ENCODE measurements at places on chromosomes 4 and X.

DNA sequence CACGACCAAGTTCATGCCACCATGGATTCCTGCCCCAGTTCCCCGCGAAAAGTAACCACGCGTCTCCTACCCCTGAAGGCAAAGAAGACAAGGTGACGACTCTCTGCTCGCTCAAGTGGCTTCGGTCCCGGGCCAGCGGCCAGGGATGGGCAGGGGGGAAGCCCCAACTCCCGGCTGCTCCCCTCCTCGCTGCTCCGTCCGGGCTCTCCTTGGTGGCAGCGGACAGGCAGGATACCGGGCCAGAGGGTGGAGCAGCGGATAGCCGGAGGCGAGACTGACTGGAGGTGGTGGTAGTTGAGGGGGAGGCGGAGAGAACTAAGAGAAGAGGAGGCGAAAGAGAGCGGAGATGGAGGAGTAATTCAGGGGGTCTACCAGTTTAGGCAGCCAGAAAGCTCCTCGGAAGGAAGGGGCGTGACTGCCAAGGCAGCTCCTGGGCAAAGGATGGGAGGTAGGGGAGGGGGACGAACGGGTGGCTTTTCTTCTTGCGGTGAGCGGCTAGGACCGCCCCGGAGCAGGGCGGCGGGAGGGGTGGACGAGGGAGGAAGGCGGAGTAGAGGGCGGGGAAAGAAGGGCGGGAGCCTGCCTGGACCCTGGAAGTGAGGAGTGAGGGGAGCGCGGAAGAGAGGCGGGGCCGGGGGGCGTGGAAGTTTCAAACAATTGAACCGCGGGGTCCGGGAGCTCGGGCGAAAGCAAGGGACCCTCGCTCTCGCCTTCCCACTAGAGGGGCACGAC is at the start of gene AMOT:
Gene AMOT, minus strand, starts transcription at position 450 of the 732 bp plus-strand sequence. CDS start 17,705 bp downstream, outside the sequence.
- peak; percentile 46 for DNase-seq

DNA sequence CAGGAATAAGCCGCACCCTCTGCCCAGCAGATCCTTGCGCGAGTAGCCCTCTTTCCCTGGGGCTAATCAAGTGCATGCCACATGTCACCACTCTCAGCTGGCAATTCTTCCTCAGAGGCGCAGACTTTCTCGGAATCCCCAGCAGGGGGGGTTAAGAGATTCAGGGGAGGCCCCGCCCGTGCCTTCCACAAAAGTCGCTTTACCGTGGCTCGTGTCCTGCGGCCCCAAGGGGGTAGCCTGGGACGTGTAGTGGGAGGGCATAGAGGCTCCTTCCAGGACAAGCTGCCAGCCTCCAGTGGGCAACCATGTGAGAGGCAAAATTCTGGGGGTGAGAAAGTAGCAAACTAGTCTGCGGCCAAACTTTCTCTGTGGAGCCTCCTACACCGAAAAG is 652 bp downstream of the SRPX start:
- no peak for DNase-seq

GRCh38 chrX:55039471-55039870 is 8.7 kb upstream of the ALAS2 start:
- no peak for DNase-seq

DNA sequence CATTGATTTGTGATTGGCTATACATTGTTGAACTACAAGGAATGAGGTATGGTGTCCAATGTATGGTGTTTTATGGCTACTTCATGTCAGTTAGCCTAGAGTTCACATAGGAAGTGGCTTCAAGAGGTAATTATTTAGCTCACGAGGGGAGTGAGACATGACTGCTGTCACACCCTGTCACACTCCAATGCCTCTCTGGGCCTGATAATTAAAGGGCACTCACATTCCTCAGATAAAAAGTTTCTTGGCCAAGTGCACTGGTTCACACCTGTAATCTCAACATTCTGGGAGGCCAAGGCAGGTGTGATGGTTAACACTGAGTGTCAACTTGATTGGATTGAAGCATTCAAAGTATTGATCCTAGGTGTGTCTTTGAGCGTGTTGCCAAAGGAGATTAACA is 65.0 kb upstream of the DDX60 start:
- no peak for DNase-seq

DNA sequence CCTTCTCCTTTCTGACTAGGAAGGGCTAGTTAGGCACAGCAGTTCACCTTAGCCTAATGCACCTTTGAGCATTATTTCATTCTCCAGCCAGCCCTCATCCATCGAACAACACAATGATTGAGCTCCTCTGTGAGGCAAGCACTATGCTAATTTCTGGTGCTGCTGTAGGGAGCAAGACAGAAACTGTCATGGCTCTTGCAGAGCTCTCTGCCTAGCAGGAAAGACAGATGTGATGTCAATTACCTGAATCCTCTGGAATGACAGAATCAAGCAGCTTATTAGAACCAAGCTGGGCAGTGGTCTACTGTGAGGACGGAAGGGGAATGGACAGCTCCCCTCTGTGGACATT is 256.1 kb upstream of the NOCT start:
- no peak for DNase-seq

DNA sequence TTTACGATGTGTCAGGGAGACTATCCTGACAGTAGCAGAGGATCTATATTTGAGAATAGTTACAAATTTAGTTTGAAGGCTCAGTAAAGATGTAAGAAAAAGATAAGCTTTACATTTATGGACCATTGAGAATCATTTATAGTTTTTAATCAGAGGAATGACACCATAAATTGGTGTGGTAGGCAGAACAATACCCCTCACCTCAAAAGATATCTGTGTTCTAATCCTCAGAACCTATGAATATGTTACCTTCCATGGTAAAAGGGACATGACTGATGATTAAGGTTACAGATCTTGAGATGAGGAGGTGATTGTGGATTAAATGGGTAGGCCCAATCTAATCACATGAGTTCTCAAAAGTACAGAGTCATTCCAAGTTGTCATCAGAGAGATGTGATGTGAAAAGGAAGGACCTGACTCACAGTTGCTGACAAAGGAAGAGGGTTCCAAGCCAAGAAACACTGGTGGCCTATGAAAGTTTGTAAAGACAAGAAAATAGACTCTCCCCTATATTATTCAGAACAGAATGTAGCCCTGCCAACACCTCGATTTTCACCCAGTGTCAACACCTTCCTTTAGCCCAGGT is 27.0 kb downstream of the EREG start:
- DNase-seq: no peak

- DNase-seq: no peak
Observed at GRCh38 chr4:154421618-154422017, 70.0 kb downstream of the DCHS2 start.

GRCh38 chr4:78975865-78976264 is 36.6 kb upstream of the PAQR3 start:
- no peak for DNase-seq

DNA sequence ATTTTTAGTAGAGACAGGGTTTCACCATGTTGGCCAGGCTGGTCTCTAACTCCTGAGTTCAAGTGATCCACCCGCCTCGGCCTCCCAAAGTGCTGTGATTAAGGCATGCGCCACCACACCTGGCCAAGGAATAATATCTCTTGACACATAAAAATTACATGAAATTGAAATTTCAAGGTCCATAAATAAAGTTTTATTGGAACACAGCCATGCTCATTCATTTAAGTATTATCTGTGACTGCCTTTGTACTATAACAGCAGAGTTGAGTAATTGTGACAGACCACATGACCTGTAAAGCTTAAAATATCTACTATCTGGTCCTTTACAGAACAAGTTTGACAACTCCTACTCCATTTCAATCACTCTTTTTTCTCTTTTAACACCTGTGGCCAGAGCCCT is 17.8 kb upstream of the EGFL6 start:
- DNase-seq: no peak

DNA sequence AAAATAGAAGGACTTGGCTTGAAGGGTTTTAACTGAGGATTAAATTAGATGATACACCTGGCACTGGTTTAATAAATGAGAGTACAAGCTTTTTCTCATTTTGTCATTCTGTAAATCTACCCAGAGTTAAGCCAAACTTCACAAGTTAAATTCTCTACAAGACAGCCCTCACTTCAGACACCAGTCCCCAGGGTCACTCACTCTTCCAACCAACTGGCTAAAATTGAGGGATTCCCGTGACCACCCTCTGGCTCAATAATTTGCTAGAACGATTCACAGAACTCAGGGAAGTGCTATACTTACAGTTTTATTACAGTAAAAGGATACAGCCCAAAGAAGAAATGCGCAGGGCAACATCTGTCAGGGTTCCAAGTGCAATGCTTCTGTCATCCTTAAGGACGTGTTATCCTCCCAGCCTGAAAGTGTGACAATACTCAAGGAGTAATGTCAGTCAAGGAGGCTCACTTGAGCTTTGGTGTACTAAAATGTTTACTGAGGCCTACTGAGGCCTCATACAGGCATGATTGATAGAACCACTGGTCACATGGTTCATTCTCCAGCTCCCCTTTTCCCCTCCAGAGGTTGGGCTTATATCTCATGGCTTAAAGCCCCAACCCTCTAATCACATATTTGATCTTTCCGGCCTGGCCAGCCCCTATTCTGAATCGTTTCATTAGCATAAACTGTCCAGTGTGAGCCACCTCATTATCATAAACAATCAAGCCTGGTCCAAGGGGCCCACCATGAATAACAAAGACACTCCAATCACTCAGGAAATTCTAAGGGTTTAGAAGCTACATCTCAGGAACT is 9.6 kb upstream of the TMSB4X start:
- DNase-seq: no peak

GRCh38 chr4:104262678-104263077 is 232.0 kb downstream of the CXXC4 start:
- DNase-seq: no peak

GRCh38 chrX:48737940-48738339 is 23.6 kb upstream of the GLOD5 start:
- no peak for DNase-seq

DNA sequence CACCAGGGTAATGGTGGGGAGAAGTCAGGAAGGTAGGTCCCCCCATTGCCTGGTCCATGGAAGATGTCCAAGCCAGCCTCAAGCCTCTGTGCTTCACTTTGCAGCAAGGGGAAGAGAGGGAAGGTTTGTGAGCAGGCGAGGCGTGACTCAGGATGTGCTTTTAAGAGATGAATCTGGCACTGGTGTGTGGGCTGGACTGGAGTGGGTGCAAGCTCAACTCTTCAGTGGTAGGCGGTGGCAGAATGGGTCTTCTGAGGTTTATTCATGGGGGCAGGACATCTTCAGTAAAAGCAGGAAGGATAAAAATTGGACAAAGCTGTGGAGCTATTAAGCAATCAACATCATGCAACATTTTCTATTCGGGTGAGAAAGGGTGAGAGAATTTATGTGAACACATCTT is 19.4 kb downstream of the GPM6B start:
- no peak for DNase-seq

- DNase-seq: no peak
Observed at GRCh38 chr4:19999775-20000414, 251.8 kb upstream of the SLIT2 start.

GRCh38 chrX:69795702-69796101 is 179.8 kb downstream of the EDA start:
- DNase-seq: no peak

DNA sequence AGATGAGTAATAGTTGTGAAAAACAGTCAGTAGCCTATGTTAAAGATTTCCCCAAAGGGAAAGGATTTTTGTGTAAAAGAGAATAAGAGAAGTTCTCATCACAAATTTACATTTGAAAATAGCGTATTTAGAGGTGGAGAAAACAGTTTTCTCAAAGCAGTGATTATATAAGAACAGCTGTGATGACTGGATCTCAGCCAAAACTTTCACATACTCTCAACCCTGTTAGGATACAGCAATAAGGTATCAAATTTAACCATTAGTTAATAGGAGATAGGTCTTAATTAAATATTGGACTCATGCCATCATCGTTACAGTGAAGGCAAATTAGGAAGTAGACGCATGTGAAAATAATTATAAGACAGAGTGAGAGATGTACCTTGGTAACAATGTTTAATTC is 622.7 kb downstream of the PCDH18 start:
- no peak for DNase-seq

Data from activated T-helper 1 cell treated with Interleukin-2 at 50 U/mL for 16 hours (primary cell).